Fibroblast of lung (primary cell): ENCODE measurements at places on chromosomes 12 and 14. TPM values are rescaled to one million over a fixed set of nuclear protein-coding genes. Genes with fewer than 3 reads are reported as not detected.

Gene SMCO2
- total RNA-seq = 0.26 TPM in 1 of 2 replicates, not detected in the other

- DNase-seq = no peak
Observed at GRCh38 chr14:81991998-81992397, 458.3 kb upstream of the SEL1L start.

GRCh38 chr12:25005376-25005775 is 56.5 kb upstream of the BCAT1 start:
- DNase-seq = no peak

Gene GOLGA3
- total RNA-seq = 109 and 133 TPM in 2 replicates

Gene CLEC4E
- not detected in 2 replicates for total RNA-seq

Gene GPD1
- total RNA-seq = under 0.01 TPM in 1 of 2 replicates, not detected in the other
